Bladder microvascular endothelial cell (primary cell): ENCODE measurements at places on chromosomes 6 and 20. TPM values are rescaled to one million over a fixed set of nuclear protein-coding genes. Genes with fewer than 3 reads are reported as not detected.

SCRT2 gene
- total RNA-seq: not detected in 2 replicates

PCK1 gene
- total RNA-seq: not detected in 2 replicates

OTOR gene
- not detected in 2 replicates for total RNA-seq

AGPAT4 gene
- total RNA-seq: 8.3 and 14.5 TPM in 2 replicates

TCP11 gene
- not detected in 2 replicates for total RNA-seq

COL12A1 gene
- 29.0 and 71.2 TPM in 2 replicates for total RNA-seq

ZC2HC1B gene
- total RNA-seq: not detected in 2 replicates

ATG5 gene
- total RNA-seq: 52.9 and 82.7 TPM in 2 replicates

GCNT2 gene
- total RNA-seq: 6.3 and 43.7 TPM in 2 replicates

COQ3 gene
- total RNA-seq: 2.2 and 3.4 TPM in 2 replicates

KHDC1 gene
- total RNA-seq: 0.19 and 0.49 TPM in 2 replicates
